ENCODE measurements at places on chromosomes 7 and 10. TPM values are rescaled to one million over a fixed set of nuclear protein-coding genes. Genes with fewer than 3 reads are reported as not detected.

GRCh38 chr7:86846494-86847190, 202.9 kb downstream of the GRM3 start:
- H3K4me3 ChIP-seq = no peak overlapping the region
- no peaks in the 10 kb centered on the region for H3K4me1 ChIP-seq
- no peaks in the 10 kb centered on the region for H3K36me3 ChIP-seq

DNA sequence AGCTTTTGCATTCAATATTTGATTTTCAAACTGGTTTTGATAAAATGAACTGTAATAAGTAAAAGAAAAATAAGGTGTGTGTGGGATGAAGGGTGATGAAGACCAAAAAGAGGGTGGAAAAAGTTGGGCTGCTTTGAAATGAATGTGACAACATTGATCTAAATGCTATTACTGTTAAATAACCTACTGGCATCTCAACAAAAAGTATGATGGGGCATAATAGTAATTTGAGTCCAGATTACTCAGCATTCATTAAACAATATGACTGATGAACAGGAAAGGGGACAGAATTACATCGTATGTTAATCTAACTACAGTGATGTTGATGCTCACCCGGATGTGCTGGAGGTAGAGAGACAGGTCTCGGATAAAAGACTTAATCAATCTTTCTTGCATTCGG, 112.2 kb downstream of the ABCC2 start:
- no peak overlapping the region for H3K27ac ChIP-seq
- no peak overlapping the region for H3K4me3 ChIP-seq

DNA sequence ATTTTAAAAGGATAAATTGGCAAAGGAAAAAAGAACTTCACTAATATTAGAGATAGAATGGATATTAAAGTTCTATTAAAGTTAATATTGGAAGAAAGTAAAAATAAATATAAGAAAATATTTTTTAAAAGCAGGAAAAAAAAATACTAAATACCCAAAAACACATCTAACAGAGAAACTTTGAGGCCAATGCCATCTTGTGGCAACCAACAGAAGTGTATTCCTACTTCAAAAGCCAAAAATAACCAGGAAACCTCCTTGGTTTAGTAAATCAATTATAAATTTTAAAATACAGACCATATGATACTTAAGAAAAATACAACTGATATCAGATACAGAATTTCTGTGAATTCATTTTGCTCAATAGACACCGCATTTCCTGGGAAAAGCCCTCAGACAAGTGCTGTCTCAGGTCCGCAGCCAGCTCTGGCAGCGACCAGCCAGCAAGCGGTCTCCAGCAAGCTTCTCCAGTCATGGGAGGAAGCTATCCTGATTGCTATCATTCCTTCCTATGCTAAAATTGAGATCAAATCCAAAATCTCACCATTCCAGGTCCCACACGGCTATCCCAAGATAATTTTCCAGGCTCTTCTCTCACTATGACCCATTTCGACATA, 65.3 kb downstream of the LMBR1 start:
- H3K4me3 ChIP-seq = no peak overlapping the region
- no peaks in the 10 kb centered on the region for H3K4me1 ChIP-seq
- H3K36me3 ChIP-seq = no peaks in the 10 kb centered on the region
- H3K27me3 ChIP-seq = no peaks in the 10 kb centered on the region
- no peak for DNase-seq
- H3K27ac ChIP-seq = no peak overlapping the region

DNA sequence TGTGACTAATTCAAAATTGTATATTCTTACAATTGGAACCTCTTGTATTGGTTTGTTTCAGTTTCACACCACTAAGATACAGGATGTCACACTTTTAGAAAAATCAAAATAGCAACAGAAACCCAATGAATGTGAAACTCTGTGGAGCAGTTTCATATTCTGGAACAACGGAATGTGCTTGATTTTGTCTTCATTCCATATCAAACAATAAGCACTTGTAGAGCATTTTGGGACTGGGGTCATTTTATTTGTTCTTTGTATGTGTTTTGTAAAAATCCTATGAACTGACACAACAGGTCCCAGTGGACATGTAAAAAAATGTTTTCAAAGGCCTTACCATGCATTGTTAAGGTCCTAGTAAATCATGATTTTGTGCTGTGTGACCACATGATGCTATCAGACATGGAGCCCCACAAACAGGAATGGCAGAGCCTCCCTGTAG, 123.1 kb downstream of the DKK1 start:
- DNase-seq = no peak
- H3K4me1 ChIP-seq = no peaks in the 10 kb centered on the region
- no peaks in the 10 kb centered on the region for H3K27me3 ChIP-seq
- no peaks in the 10 kb centered on the region for H3K36me3 ChIP-seq
- H3K27ac ChIP-seq = no peak overlapping the region
- H3K4me3 ChIP-seq = no peak overlapping the region

DNA sequence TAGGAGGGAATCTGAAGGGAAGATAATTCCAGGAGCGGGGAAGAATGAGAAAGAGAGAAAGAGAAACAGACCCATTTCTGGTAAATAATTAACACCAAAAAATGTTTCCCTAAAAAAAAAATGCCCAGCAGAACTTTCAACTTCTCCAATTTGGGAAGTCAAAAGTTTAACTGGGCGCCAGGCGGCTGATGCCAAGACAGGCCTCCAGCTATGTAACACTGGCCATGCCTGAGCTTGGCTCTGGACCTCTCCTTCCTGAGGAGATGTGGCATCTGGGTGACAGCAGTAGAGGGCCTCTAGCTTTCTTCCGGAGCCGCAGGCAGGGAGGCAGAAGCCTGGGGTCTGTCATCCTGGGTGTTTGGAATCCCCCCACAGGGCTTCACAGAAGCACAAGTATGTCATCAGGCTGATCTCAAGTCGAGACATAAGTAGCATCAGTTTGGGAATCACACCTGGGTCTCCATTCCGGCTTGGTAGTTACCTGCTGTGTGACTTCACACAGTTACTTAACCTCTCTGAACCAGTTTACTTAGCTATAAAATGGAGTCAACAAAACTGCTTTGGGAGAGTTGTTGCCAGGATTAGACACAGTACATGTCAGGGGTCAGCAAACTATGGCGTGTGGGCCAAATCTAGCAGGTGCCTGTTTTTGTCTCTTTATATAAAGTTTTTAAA, 50.5 kb upstream of the TCF7L2 start:
- H3K4me3 ChIP-seq = no peak overlapping the region
- no peak for DNase-seq
- H3K27ac ChIP-seq = no peak overlapping the region
- peaks cover 7% of the 10 kb centered on the region for H3K4me1 ChIP-seq
- no peaks in the 10 kb centered on the region for H3K27me3 ChIP-seq
- no peaks in the 10 kb centered on the region for H3K36me3 ChIP-seq

- H3K4me3 ChIP-seq = no peak overlapping the region
- no peaks in the 10 kb centered on the region for H3K36me3 ChIP-seq
- H3K27ac ChIP-seq = no peak overlapping the region
- H3K27me3 ChIP-seq = no peaks in the 10 kb centered on the region
- DNase-seq = no peak
- no peaks in the 10 kb centered on the region for H3K4me1 ChIP-seq
Measured at GRCh38 chr7:112006071-112006470, 200.1 kb downstream of the DOCK4 start.

- no peaks in the 10 kb centered on the region for H3K27me3 ChIP-seq
- no peak overlapping the region for H3K4me3 ChIP-seq
- H3K36me3 ChIP-seq = no peaks in the 10 kb centered on the region
- DNase-seq = no peak
- no peaks in the 10 kb centered on the region for H3K4me1 ChIP-seq
- H3K27ac ChIP-seq = no peak overlapping the region
Measured at GRCh38 chr7:123260428-123260960, 60.7 kb upstream of the SLC13A1 start.

DNA sequence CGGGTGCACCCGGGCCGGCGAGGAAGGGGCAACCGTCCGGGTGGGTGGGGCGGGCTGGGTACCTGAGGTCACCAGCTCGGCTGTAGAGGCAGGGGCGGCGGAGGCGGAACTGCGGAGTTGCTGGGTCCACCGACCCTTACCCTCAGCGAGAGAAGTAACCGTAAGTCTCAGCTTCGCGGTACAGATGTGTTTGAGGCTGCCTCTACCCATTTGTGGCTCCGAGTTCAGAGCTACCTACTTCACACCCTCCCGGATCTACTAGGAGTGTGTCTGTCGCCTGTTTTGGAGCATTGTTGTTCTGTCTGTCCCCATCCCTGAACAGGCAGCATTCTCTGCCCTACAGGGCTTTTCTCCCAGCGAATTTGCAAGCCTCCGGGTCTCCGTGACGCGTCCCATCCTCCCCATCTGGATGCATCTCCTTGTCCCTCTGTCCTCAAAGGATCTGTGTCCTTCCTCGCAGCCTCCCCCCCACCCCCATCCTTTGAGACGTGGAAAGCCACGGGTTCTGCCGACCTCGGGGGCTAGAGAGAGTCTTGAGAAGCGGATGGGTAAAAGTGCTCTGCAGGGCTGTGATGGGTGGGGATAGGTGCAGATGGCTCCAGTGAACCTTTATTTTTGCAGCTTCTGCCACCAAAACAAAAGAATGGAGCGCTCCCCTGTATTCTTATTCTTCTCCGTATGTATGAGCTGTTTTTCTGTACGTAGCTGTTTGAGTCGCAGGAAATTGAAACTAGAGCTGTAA, 757 bp downstream of the ANKIB1 start:
- peaks cover 43% of the 10 kb centered on the region for H3K4me1 ChIP-seq
- DNase-seq = no peak
- H3K27me3 ChIP-seq = no peaks in the 10 kb centered on the region
- H3K4me3 ChIP-seq = peak overlapping the region; percentile 96
- peak overlapping the region; percentile 81 for H3K27ac ChIP-seq

Gene XPNPEP1
- 37.5 TPM for polyA plus RNA-seq

Gene CYP2E1
- polyA plus RNA-seq = not detected

Gene ARHGEF35
- polyA plus RNA-seq = 36.0 TPM

Gene CHRM2
- polyA plus RNA-seq = 4.7 TPM

Gene HOXA4
- polyA plus RNA-seq = 4.8 TPM
